ENCODE measurements at places on chromosomes 11 and 22. TPM values are rescaled to one million over a fixed set of nuclear protein-coding genes. Genes with fewer than 3 reads are reported as not detected.

TMEM9B gene
- total RNA-seq: 26.0 TPM

OR51B2 gene
- total RNA-seq: not detected

APOA4 gene
- total RNA-seq: not detected

SLC29A2 gene
- total RNA-seq: 3.3 TPM

ST14 gene
- 8.7 TPM for total RNA-seq

TTC36 gene
- total RNA-seq: not detected

TMEM191C gene
- 1.4 TPM for total RNA-seq

APOBEC3H gene
- total RNA-seq: not detected

ASCL2 gene
- total RNA-seq: 0.62 TPM

TH gene
- 0.45 TPM for total RNA-seq

SLC22A12 gene
- not detected for total RNA-seq

CARD18 gene
- not detected for total RNA-seq

UBQLN3 gene
- 0.99 TPM for total RNA-seq

BIK gene
- not detected for total RNA-seq

TMX2 gene
- 47.8 TPM for total RNA-seq

PRRG4 gene
- total RNA-seq: 2.0 TPM

HTR3A gene
- total RNA-seq: not detected

TMPRSS4 gene
- not detected for total RNA-seq

TSSK2 gene
- not detected for total RNA-seq

KRTAP5-6 gene
- total RNA-seq: not detected

OR2AG1 gene
- total RNA-seq: not detected

LRRC75B gene
- total RNA-seq: 15.0 TPM

HBE1 gene
- total RNA-seq: not detected

Measured in aorta (tissue), 5 donors.